Tibial nerve (tissue), 4 donors: ENCODE measurements at places on chromosomes 7 and 10. TPM values are rescaled to one million over a fixed set of nuclear protein-coding genes. Genes with fewer than 3 reads are reported as not detected.

GRCh38 chr7:15368653-15369052 lies 193.2 kb downstream of the AGMO start:
- H3K27ac ChIP-seq = no peak overlapping the region
- DNase-seq = no peak
- H3K4me3 ChIP-seq = no peak overlapping the region

DNA sequence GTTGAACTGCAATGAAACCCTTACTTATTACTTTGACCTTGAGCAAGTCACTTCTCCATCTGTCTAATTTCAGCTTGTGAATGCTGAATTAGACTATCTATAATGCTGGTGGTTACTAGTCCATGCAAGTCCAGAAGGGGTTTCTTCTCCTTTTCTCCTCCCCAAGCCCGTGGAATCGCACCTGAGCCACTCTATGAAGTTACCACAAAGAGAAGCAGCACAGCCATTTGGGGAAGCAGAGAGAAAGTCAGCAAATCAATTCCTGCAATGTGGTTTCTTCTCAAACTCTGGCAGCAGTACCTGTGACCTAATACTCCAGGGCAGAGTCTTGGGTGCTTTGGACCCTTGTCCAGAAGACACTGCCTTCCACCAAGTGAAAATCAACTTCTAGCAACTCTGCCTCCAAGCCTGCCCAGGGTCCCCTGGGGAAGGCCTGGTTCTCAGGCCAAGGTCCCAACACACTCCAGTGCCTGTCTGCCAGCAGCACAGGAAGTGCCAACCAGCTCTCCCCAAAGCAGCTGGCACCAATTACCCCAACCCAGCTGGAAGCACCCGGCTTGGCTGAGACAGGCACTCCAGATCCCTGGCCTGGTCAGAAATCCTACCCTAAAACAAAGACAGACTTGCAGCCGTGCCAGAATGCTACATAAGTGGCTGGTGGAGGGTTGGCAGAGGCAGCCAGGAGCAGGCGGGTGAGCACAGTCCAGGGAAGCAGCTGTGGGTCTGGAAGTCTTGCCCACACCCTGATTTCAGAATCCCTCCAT lies 200.3 kb downstream of the LSM5 start:
- DNase-seq = no peak
- peak overlapping the region; percentile 63 for H3K27ac ChIP-seq
- no peaks in the 10 kb centered on the region for H3K36me3 ChIP-seq
- no peak overlapping the region for H3K4me3 ChIP-seq
- H3K27me3 ChIP-seq = no peaks in the 10 kb centered on the region
- H3K4me1 ChIP-seq = no peaks in the 10 kb centered on the region

DNA sequence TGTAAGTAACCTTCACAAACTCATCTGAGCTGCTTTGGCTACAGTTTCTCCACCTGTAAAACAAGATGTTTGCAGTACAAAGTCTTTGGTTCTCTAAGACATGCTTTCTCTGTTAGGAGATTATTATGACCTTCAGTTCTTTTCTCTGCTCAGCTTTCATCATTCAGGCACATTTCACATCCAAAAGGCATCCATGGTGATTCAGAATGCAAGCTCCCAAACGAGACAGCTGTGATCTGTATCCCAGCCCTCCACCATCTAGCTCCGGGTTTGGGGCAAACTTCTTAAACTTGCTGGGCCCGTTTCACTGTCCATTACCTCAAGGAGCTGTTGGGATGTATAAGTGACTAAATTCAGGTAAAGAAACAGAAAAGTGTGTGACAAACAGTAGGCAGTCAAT lies 95.8 kb upstream of the COL1A2 start:
- H3K36me3 ChIP-seq = no peaks in the 10 kb centered on the region
- H3K27me3 ChIP-seq = no peaks in the 10 kb centered on the region
- no peak for DNase-seq
- no peak overlapping the region for H3K27ac ChIP-seq
- peaks cover 46% of the 10 kb centered on the region for H3K4me1 ChIP-seq

DNA sequence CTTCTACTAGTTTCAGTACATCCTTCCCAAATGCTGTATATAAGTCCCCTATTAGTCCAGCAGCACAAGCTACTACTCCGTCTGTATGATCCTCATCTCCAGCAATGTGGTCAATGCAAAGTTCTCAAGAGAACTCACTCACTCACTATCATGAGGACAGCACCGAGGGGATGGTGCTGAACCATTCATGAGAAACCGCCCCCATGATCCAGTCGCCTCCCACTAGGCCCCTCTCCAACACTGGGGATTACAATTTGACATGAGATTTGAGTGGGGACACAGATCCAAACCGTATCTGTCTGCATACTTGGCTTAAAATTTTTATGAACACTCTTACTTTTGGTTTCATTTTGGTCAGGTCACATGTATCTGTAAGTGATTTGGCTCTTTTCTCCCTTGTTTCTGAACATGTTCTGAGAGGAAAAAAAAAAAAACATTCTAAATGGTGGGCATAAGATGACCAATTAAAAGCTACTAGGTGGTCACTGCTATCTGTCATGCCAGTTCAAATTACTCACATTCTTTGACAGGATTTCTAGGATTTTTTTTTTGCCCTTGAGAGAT lies 60.1 kb downstream of the ZNF783 start:
- no peaks in the 10 kb centered on the region for H3K36me3 ChIP-seq
- no peak overlapping the region for H3K4me3 ChIP-seq
- no peak overlapping the region for H3K27ac ChIP-seq
- DNase-seq = no peak
- no peaks in the 10 kb centered on the region for H3K27me3 ChIP-seq

- no peaks in the 10 kb centered on the region for H3K36me3 ChIP-seq
- no peak overlapping the region for H3K27ac ChIP-seq
- H3K4me3 ChIP-seq = no peak overlapping the region
- DNase-seq = no peak
- no peaks in the 10 kb centered on the region for H3K4me1 ChIP-seq
- H3K27me3 ChIP-seq = no peaks in the 10 kb centered on the region
Measured at GRCh38 chr7:29596593-29597178, 33.1 kb downstream of the PRR15 start.

- no peak for DNase-seq
- H3K4me3 ChIP-seq = no peak overlapping the region
- no peaks in the 10 kb centered on the region for H3K27me3 ChIP-seq
Measured at GRCh38 chr10:33143160-33143728, 185.2 kb upstream of the ITGB1 start.

GRCh38 chr7:10888861-10889260 lies 84.8 kb upstream of the PHF14 start:
- H3K4me3 ChIP-seq = no peak overlapping the region
- no peak for DNase-seq
- H3K27ac ChIP-seq = no peak overlapping the region
- no peaks in the 10 kb centered on the region for H3K36me3 ChIP-seq
- H3K4me1 ChIP-seq = no peaks in the 10 kb centered on the region
- no peaks in the 10 kb centered on the region for H3K27me3 ChIP-seq

- no peak overlapping the region for H3K27ac ChIP-seq
- no peak overlapping the region for H3K4me3 ChIP-seq
- peaks cover 46% of the 10 kb centered on the region for H3K27me3 ChIP-seq
- no peak for DNase-seq
Measured at GRCh38 chr10:132975831-132976682, 33.7 kb upstream of the CFAP46 start.

DNA sequence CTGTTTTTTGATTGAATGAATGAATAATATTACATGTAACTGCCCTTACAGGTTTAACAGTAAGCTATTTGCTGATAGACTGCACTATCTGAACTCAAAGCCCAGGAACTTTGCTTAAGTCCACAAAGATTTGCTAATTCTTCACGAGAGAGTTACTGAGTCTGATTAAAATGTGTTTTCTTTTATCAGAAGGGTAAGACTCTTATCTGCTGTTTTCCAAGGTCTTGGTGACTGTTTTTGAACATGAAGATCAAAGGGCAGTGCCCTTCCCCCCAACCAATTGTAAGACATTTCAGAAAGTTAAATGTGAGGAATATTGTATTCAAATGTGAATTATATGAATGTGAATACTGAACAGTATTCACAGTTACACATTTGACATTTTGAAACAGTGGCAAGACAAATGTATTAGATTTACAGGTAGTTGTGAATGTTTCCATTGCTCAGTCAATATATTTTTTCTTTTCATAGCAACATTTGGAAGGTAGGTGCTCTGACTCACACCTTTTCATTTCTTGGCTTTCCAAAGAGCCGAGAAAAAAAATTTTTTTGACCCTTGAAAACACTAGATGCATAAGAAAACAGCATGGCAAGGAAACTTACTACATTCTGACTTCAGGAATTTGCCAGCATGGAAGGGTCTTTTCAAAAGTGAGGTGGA lies 62.7 kb downstream of the DKK1 start:
- H3K27me3 ChIP-seq = no peaks in the 10 kb centered on the region
- no peak for DNase-seq
- H3K4me1 ChIP-seq = no peaks in the 10 kb centered on the region
- no peak overlapping the region for H3K4me3 ChIP-seq

DNA sequence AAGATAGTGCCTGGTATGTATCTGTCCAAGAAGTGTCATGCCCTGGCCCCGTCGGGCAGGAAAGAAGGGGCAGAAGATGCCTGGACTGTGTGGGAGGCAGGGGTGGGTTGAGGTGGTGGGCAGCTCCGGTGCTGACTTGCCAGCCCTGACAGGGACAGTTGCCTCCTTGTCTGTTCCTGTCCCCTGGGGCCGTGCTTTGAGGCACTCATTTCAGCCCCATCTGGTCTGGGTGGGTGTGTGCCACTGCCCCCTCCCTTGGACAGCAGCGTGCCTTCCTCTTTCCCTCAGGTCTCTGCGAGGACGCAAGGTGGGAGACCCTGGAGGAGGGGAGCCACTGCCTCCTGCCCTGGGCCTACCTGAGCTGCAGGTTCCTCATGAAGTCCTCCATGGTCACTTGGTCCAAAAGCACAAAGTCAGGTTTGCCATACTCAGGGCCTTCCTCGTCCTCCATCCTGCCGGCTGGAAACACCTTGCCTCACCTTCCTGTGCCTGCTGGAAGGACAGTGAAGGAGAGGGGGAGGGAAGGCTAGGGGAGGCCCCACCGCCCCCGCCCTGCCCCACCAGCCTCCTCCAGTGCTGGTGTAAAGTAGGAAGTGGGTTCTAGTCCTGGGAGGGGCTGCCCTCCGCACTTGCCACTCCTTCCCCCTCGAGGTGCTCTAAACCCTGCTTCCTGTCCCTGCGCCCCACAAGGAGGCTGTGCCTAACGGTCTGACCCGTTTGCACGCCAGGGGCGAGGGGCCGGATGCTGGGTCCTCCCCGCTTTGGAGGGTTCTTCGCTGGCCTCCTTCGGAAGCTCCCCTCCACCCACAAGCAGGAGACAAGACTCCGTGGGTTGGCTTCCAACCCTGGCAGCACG lies at the start of gene MYO1G:
Gene MYO1G (minus strand): TSS at position 505 of the 856 bp plus-strand sequence. CDS start 54 bp downstream, at position 451.
- DNase-seq = no peak
- peaks cover 32% of the 10 kb centered on the region for H3K4me1 ChIP-seq
- no peaks in the 10 kb centered on the region for H3K36me3 ChIP-seq
- H3K4me3 ChIP-seq = peak within 1 kb of the TSS; percentile 9

The COPS6 gene
- 56.4 TPM for total RNA-seq

The ZNF107 gene
- 9.0 TPM for total RNA-seq

The CTBP2 gene
- total RNA-seq = 40.4 TPM

The ERVW-1 gene
- not detected for total RNA-seq

The PNLIPRP1 gene
- 2.4 TPM for total RNA-seq

The RTKN2 gene
- total RNA-seq = 0.30 TPM

The OR2A25 gene
- total RNA-seq = not detected
